GM12878 (cell line): ENCODE measurements at places on chromosomes 16 and 17.

DNA sequence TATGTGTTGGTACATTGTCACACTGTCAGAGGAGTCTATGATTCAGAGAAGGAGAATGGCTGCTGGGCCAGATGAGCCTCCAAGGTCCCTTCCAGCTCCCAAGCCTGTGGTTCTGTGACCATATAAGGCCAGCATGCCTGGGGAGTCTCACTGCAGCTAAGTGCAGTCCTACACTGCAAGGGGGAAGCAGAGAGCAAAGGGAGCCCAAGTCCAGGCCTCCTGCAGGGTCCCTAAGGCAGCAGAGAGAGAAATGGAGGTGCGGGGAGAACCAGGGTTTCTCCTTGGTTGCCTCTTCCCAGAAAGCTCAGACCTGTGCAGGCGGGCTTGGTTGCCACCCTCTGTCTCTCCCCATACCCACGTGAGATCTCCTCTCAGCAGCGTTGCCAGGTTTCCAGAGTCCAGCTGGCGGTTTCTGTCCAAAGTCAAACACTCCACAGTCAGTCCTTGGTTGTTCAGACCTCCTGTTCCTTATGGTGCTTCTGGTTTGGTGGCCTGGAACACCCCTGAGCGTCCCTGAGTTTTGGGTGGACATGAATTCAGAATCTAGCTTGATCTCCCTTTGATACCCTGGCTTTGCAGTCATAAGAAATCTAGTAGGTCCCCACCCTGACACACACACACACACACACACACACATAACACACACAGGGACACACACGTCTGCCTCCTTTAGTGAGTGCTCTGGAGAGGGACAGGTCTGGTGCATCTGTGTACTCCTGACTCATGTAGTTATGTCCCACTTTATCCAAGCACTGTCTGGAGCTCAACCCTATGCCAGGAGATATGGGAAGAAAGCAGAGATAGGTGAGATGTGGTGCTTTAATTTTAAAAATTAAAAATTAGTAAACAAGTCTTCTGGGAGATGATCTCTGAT, 78.8 kb downstream of the GNAO1 start:
- no peak for DNase-seq

DNA sequence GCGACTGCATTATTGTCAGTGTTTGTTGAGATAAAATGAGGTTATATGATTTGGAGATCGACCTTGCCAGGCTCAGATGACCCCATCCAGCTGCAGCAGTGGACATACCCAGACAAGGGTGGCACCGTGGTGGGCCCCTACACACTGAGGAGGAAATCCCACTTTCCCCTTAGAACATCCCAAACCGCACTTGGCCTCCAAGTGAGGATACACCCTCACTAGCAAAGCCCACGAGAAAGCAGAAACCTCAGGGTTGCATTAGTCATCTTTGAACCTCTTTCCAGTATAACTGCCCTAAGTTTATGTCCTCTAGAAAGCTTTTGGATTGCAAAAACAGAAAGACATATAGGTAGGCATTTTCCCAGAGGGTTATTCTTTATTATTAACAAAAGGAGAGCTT, 101.5 kb downstream of the CLEC16A start:
- DNase-seq: no peak

DNA sequence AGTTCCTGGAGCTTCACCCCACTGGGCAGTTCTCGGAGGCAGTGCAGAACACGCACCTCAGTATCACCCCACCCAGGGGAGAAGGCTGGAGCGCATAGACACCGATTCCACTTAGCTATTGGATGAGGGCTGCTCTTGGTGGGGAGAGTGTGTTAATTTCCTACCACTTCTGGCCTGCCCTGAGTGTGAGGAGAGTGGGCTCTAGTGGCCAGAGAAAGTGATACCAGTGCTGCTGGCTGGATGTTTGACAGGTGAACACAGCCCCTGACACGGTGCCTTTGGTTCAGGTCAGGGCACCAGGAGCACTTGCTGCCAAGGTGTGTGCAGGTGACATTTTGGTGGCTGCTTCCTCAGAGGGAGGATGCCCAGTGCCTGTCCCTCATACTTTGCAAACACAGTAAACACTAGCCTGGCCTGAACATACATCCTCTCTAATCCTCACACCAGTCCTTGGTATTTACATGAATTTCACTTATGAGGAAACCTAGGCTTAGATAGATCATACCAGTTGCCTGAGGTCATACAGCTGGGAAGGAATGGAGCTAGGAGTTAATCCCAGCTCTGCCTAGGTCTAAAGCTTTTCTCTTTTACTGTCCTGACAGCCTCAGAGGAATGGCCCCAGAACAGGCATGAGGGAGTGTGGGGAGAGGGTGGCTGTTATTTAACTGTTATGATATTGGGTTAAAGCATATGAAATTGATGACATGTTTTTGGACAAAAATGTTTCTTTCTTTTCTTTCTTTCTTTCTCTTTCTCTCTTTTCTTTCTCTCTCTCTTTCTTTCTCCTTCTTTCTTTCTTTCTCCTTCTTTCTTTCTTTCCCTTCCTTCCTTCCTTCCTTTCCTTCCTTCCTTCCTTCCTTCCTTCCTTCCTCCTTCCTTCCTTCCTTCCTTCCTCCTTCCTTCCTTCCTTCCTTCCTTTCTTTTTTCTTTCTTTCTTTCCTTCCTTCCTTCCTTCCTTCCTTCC, 21.0 kb upstream of the ITGAX start:
- DNase-seq: no peak

DNA sequence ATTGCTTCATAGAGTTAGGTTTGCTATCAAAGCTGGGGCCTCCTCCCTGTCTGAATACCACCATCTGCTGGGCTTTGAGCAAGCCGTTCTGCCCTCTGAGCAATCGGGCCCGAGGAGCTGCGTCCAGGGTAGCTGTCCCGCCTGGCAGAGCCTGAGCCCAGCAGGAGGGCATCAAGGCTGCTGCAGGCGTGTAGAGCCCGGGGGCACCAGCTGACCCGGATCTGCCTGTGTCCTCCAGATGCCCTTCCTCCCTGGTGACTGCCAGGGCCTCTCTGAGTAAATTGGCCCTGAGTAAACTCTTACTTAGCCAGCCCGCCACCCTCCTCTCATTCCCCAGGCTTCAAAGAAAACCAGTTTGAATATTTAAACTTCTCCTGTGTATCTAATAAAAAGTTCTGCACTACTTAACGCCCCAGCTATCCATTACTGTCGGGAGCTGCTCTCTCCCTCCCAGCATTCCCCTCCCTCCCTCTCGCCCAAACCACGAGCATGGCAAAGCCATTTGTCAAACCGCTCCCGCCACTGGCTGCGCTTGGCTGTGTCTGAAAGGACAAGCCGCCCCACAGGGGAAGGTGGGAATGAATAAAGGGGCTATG, 16.4 kb downstream of the CDK5RAP3 start:
- no peak for DNase-seq

- peak; percentile 85 for DNase-seq
These were observed 58.3 kb downstream of the ABCC1 start for GRCh38 chr16:16007743-16008111.

- no peak for DNase-seq
These were observed 760 bp upstream of the SEC14L5 start for GRCh38 chr16:4957420-4957719.

DNA sequence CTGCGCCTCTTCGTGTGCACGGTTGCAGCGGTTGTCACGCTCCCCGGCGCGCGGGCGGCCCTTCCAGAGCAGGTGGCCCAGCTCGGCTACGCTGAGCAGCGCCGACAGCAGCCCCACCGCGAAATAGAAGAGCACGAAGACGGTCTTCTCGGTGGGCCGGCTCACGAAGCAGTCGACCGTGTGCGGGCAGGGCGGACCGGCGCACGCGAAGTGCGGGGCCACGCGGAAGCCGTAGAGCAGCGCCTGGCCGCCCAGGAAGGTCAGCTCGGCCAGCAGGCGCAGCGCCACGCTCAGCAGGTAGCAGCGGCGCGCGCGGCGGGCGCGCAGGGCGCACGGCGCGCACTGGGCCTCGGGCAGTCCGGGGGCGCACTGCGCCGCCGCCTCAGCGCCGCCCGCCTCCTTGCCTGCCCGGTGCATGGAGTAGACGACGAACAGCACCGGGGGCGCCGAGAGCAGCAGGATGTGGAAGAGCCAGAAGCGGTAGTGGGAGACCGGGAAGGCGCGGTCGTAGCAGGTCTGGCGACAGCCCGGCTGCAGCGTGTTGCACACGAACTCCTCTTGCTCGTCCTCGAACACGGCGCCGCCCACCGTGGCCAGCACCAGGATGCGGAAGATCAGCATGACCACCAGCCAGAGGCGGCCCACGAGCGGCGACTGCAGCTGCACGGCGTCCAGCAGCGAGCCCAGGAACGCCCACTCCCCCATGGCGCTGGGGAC, 1.3 kb downstream of the GJD3 start:
- no peak for DNase-seq

GRCh38 chr17:17533901-17534441, 37.8 kb upstream of the RASD1 start:
- no peak for DNase-seq

GRCh38 chr16:58378401-58378800, 13.9 kb upstream of the GINS3 start:
- no peak for DNase-seq

DNA sequence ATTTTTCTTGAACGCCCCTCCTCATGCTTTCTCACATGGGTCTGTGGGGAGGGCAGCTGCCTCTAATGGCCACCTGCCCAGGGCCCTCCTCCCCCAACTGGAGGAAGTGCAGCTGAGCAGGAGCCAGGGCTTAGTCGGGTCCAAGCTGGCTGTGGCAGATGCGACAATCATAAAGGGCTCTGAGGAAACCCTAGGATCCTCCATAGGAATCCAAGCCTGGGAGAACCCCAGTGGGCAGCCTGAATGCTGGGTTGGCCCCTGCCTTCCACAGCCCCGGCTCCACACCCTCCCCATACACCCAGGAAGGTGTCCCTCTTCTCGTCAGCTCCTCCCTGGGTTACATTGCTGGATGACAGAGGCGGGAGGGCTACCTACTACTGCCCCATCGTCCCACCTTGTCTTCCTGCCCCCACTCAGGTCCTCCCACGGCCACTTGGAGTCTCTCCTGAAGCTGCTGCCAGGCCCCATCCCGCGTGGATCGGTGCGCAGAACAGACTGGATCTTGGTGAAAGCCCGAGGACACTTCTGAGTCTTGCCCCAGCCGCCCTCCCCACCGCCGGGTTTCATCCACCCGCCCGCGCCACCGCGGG, 15.6 kb upstream of the CBFB start:
- no peak for DNase-seq

GRCh38 chr16:21162661-21163151, 4.2 kb downstream of the LDAF1 start:
- DNase-seq: no peak

GRCh38 chr16:53598511-53599275, 95.7 kb upstream of the AKTIP start:
- no peak for DNase-seq

GRCh38 chr17:13030459-13031300, 12.9 kb upstream of the ELAC2 start:
- DNase-seq: no peak

- no peak for DNase-seq
These were observed 42.4 kb upstream of the LHX1 start for GRCh38 chr17:36894925-36895324.

- DNase-seq: no peak
These were observed 19.7 kb downstream of the METRNL start for GRCh38 chr17:83099086-83099555.

GRCh38 chr17:35541434-35541833, 4.0 kb upstream of the SLFN12L start:
- DNase-seq: no peak

GRCh38 chr16:80319181-80319580, 221.6 kb upstream of the DYNLRB2 start:
- no peak for DNase-seq

- DNase-seq: no peak
These were observed 28.8 kb downstream of the MGAT5B start for GRCh38 chr17:76897023-76897422.

GRCh38 chr16:89434490-89434889, 55.9 kb downstream of the ANKRD11 start:
- no peak for DNase-seq

GRCh38 chr16:73403291-73403690, 355.4 kb upstream of the ZFHX3 start:
- DNase-seq: no peak
